Amniotic stem cell (primary cell): ENCODE measurements at places on chromosomes 6 and 20.

GRCh38 chr6:35419417-35419816, 32.7 kb upstream of the FANCE start:
- no peak for DNase-seq

- DNase-seq = no peak
Measured at GRCh38 chr6:44942201-44942600, 385.9 kb upstream of the RUNX2 start.

GRCh38 chr6:25965058-25965457, 2.5 kb downstream of the TRIM38 start:
- no peak for DNase-seq

GRCh38 chr6:124633655-124634054, 328.6 kb upstream of the RNF217 start:
- no peak for DNase-seq

DNA sequence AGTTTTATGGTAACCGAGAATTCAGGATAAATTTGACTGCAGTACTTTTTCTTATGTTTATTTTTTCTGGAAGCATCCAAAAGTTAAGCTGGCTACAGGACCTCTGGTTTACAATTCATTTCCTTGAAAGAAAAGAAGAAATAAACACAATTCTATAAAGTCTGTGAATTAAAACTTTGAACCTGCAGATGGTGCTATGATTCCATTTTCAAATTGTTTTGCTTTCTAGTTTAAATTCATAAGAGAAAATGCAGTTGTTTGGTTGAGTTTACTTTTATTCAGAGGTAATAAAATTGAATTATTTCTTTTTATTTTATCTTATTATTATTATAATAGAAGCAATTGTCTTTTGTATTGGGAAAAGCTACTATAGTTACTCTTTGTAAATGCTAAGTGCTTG, 1.8 kb upstream of the VIP start:
- no peak for DNase-seq
